ENCODE measurements at places on chromosomes 3 and 15.

DNA sequence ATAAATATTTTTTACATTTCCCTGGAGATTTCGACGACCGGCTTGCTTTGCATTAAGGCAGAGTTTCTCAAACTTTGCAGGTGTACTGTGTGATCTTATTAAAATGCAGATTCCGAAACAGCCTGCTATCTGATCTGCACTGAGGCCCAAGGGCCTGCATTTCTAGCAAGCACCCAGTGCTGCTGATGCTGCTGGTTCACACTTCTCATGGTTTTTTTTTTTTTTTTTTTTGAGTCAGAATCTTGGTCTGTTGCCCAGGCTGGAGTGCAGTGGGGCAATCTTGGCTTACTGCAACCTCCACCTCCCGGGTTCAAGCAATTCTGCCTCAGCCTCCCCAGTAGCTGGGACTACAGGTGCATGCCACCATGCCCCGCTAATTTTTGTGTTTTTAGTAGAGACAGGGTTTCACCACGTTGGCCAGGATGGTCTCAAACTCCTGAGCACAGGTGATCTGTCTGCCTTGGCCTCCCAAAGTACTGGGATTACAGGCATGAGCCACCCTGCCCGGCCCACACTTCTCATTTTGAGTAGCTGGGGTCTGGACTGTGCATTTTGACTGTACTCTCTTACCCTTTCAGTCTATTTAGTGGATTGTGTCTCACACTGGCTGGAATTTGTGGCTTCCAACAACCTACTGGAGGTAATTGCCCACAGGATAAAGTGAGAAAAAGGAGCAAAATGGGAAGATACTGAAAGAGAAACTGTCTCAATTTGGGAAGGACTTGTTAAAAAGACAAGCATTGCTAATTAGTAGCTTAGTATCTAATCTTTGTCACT lies 94.1 kb downstream of the ITPR1 start:
- DNase-seq, result peak; percentile 30

GRCh38 chr3:120192159-120192558 lies 92.9 kb downstream of the GPR156 start:
- DNase-seq, result no peak

DNA sequence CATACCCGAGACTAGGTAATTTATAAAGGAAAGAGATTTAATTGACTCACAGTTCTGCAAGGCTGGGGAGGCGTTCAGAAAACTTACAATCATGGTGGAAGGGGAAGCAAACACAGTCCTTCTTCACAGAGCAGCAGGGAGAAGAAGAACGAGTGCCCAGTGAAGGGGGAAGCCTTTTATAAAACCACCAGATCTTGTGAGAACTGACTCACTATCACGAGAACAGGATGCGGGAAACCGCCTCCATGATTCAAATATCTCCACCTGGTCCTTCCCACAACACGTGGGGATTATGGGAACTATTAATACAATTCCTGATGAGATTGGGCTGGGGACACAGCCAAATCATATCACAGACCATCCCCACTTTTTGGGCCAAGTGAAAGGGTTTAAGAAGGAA lies 58.8 kb upstream of the CTXND1 start:
- no peak for DNase-seq

GRCh38 chr3:134364061-134364935 lies 9.9 kb downstream of the AMOTL2 start:
- peak; percentile 96 for DNase-seq

GRCh38 chr3:10515396-10515795 lies 10.0 kb upstream of the ATP2B2 start:
- DNase-seq, result no peak

DNA sequence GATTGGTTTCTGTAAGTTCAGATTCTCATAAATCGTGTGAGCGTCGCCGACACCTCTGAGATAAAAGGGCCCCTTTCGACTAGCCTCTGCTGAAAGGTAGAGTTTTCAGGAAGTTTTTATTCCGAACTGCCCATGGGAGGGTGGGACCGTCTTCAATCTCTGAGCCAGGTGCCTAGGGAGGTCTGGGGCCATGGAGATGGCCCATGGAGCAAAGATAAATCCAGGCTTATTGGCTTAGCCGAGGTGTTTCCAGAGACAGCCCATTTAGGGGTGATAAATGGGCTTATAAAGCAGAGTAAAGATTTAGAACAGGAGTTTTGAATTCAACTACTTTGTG lies 442 bp downstream of the QTRT2 start:
- no peak for DNase-seq

All from fibroblast of pulmonary artery (primary cell).